Activated naive CD4-positive, alpha-beta T cell (primary cell): ENCODE measurements at places on chromosomes 13 and 19.

DNA sequence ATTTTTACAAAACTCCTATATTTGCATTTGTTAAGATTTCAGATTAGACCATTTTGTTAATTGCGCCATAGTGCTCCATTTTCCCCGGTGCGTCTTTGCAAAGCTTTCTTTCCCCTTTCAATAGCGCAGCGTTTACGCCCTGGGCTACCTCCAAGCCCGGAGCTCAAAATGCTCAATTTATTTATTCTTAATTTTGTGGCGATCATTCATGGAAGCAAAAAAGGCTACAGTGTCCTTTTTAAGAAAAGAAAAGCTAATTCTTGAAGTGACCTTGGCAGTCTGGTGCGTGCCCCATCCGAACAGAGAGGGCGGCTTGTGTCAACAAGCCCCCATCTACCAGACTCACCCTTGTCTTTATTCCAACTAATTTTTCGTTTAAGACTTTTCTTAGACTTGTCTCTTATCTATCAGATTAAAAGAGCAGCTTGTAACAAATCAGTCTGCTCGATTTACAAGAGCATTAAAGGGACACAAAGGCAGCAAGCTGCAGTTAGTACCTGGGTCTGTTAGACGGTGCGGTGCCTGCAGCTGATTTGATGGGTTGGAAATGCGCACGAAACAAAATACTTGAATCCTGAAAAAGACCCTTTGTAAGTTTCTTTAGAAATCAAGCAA is 30.1 kb downstream of the GSX1 start:
- no peak for DNase-seq

GRCh38 chr13:51599444-51600176 is 15.3 kb downstream of the WDFY2 start:
- no peak for DNase-seq

DNA sequence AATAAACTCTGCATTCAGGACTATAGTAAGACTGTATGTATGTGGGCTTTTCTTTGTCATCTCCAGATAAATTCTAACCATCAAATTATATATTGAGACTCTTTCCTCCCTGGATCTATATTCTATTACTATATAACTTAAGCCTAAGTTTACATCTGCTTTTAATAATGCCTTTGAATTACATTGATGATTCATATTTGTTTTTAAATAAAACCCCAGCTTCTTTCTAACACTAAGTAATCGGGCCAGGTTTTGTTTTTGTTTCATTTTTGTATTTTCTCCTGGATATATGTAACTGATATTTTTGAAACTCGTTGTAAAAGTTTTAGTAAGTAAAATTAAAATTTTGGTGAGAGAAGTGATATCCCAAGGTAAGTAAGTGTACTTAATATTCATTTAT is 1599.1 kb downstream of the PCDH9 start:
- no peak for DNase-seq

DNA sequence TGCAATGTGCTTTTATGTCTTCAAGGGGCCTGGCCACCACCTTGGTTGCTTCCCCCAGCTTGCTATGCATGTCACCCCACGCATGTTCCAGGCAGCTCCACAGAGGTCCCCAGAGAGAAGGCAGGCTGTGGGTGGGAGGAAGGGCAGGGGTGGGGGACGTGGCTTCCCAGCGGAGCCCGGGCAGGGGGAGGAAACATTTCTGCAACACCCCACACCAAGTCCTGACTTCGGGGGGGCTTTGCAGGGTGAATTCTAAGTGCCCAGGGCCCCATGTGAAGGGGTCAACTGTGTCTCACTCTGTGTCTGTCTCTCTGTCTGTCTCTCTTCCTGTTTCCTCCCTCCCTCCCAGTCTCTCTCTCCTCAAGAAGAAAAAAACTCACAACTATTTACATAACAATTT is 39.6 kb downstream of the LTBP4 start:
- DNase-seq: no peak

- DNase-seq: no peak
Measured at GRCh38 chr13:106376401-106377112, 158.9 kb downstream of the EFNB2 start.

DNA sequence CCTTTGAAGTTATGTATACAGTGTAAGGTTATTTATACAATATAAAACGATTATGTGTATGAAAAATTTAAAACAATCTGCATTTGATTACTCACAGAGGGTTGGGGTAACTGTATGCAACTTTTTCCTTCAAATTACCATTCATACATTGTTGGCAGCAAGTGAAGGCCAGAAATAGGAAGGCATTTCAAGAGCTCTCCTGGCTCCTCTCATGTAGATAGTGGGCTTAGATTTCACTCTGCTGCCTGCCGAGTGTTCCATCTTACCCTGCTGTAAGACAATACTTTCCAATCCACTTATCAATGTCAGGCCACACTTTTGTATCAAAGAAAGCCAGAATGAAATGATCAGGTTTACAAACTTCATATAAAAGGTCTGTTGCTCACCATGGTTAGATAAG is 245.2 kb downstream of the DNAJC15 start:
- DNase-seq: no peak

DNA sequence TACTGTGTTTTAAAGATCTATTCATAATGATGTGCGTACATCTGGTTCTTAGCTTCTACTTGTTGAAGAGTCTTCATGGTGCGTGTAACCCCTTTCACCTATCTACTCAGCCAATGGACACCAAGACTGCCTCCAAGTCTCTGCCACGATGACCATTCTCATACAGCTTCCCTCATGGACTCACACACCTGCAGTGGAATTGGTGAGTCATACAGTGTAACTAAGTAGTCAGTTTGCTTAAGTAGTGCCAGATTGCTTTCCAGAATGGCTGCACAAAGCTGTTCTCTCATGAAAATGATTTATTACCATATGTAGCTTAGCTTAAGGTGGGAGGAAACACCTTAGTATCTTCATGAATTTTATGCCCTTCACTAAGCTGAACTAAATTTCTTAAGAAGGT is 112.3 kb downstream of the AKAP11 start:
- no peak for DNase-seq

DNA sequence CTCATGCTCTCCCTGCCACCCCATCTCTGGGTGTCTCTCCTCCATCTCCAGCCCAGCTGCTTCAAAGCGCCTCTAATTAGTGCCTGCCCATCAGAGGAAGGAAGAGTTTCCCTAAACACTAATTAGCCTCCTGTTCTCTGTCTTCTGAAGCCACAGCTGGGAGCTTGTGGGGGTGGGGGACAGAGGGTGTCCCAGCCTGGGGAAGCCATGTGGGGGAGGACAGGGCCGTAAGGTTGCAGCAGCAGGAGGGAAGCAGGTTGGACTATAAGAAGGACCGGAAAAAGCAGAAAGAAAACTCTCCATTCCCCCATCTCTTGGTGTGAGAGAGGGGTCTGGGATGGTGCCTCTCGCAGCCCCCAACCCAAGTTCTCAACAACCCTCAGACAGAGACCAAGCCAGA is 26.2 kb downstream of the SLC8A2 start:
- no peak for DNase-seq

DNA sequence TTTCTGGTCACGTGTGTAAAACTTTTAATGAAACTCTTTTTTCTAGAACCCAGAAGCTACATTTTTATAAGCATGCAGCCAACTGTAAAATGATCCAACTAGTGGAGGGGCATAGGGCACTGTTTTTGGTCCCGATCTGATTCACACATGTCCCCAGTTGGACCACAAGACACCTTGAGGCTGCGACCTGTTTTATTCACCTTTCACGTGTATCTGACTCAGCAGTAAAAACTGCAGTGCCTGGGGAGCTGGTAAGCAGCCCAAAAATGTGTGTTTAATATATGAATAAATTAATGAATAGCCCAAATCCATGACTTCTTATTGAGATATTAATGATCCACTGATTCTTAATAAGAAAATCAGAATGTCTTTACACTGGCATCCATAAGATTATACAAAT is 140.4 kb downstream of the COL4A1 start:
- no peak for DNase-seq

DNA sequence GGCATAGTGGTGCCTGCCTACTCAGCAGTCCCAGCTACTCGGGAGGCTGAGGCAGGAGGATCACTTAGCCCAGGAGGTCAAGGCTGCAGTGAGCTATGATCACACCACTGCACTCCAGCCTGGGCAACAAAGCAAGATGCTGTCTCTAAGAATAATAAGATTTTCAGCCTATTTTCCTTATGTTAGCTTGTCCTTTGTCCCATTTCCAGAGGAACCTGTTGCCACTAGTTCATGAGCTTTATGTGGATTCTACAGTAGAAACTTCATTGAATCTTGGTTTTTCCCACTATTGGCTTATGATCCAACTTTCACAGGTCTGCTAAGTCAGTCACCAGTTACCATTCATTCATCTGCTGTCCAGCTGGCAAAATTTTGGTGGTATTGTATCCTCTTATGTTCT is 18.2 kb downstream of the FFAR2 start:
- DNase-seq: no peak

GRCh38 chr19:5036698-5037563 is 68.0 kb downstream of the KDM4B start:
- DNase-seq: no peak

GRCh38 chr13:107650081-107650701 is 565.1 kb downstream of the LIG4 start:
- peak; percentile 1 for DNase-seq

DNA sequence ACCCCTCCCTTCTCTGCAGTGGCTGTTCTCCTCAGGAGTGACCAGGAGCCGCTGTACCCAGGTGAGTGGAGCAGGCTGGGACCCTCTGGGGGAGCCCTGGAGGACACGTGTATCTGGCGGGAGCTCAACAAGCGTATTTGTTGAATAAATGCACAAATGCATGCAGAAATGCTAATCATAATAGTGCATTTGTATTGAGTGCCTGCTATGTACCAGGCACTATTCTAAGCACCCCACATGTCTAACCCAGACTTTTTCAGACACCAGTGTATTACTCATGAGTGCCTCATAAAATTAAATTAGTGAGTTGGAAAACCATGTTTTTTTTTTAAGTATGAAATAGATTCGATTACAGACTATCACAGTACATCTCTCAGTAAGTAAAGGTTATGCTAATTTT is 7.9 kb downstream of the HPN start:
- no peak for DNase-seq

DNA sequence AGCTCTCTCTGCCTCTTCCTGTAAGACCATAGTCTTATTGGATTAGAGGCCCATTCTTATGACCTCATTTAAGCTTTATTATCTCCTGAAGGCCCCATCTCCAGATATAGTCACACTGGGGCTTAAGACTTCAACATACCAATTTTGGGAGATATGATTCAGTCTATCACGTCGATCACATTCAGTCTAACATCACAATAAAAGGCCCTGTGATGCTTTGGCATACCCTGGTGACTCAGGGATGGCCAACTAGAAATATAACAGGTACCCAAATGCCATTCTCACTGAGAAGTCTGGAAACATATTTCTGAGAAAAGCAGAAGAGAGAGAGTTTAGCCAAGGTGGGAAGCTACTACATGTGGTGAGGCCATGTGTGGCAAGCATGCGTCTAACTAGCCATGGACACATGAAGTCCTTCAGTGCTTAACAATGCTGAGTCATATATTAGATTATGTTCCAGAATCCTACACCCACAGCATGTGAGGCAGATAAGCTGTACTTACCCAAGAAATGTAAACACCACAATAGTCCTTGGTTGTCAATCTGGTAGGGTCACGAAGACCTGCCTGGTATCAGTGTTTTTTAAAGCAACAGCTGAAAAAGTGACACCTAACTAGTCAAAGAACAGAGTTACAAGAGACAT is 485.1 kb downstream of the FOXO1 start:
- DNase-seq: no peak

DNA sequence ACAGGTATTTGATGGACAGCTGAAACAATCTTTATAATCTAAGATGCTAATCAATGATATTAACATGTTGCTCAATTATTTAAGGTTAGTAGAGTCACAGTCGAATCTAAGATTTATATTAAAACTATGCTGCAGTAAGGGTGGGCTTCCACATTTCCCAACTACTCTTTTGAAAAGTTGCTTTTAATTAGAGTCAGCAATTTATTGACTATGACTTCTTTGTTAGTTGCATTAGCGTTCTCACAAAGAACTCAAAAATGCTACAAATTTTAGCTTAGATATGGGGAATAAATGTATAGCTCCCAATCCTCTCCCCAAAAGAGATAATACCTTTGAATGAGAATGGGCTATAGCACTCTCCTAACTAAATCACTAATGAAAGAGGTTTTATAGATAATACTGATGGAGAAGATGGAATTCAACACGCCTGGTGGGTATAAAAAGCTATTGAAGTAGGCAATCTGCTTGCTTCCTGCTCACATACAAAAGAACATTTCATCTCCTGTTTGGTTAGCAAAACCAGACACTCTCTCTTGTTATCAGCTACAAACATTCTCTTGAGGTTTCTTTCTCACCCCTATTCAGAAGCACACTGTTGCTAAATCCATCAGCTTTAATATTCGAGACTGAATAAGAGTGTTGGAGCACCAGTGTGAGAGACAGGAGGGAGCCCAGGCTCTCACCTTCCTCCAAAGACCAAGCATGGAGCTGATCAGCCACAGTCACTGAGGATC is 2.4 kb upstream of the FLT1 start:
- no peak for DNase-seq

- DNase-seq: no peak
Measured at GRCh38 chr13:28885181-28885580, 65.0 kb downstream of the MTUS2 start.

DNA sequence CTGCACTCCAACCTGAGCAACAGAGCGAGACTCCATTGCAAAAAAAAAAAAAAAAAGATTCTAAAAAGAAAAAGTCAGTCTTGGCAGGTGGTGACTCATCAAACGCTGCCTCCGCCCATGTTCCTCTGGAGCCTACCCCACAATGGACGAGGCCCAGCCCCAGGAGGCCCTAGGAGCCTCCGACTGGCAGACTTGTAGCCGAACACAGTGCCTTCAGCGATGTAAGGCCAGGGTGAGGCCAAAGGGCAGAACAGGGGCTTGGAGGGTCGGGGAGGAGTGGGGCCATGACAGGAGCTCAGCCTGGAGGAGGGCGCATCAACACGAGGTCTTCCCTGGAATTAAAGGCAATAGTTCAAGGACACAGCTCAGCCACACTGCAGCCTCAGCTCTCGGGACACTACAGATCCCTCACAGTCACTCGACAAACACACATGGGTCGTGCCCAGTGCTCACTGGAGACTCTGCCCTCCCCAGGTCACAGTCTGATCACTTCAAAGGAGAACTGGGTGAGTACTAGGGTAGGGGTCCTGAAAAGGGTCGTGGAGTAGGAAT is 5.1 kb downstream of the USE1 start:
- DNase-seq: peak; percentile 10

GRCh38 chr19:50187937-50188336 is 15.5 kb upstream of the MYH14 start:
- no peak for DNase-seq

GRCh38 chr19:7368456-7368855 is 19.7 kb downstream of the ARHGEF18 start:
- DNase-seq: no peak

- peak; percentile 12 for DNase-seq
Measured at GRCh38 chr19:3586127-3586626, 899 bp downstream of the GIPC3 start.

GRCh38 chr19:4676955-4677731 is 7.0 kb upstream of the MYDGF start:
- no peak for DNase-seq

GRCh38 chr13:88701551-88701950 is 1030.4 kb downstream of the SLITRK5 start:
- DNase-seq: no peak
